Stimulated activated CD4-positive, alpha-beta T cell treated with anti-CD3 and anti-CD28 coated beads, Interleukin-15, amount 100 ng/mL, for 1 hour (primary cell): ENCODE measurements at places on chromosomes 2 and 18.

GRCh38 chr2:190179754-190180312, 117.3 kb upstream of the MSTN start:
- DNase-seq = no peak

DNA sequence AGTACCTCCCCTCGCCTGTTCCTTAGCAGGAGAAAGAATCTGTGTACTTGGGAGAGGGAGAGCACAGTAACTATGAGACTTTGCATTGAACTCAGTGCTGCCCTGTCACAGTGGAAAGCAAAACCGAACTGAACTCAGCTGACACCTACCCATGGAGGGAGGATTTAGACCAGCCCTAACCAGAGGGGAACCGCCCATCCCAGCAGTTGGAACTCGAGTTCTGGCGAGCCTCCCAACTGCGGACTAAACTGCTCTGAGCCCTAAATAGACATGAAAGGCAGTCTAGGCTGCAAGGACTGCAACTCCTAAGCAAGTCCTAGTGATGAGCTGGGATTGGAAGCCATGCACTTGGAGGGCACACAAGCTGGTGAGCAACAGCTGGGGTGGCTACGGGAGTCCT, 110.4 kb downstream of the GRB14 start:
- DNase-seq = no peak

DNA sequence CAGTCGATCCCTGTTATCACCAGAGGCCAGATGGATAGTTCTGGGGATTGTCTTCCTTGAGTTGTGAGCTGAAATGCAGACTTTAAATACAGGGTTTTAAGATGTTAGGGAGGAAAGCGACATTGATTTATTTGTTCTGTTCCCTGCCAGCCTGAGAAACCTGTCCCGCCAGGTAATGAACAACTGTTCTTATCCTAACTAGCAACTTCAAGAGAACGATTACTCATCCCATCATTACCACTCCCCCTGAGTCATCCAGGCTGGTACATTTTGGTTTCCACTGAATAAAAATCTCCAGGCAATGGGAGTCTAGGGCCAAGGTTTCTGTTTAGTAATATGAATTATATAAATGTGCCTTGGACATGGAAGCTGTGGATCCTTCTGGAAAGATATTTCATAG, 131.2 kb downstream of the LYPD6B start:
- no peak for DNase-seq

DNA sequence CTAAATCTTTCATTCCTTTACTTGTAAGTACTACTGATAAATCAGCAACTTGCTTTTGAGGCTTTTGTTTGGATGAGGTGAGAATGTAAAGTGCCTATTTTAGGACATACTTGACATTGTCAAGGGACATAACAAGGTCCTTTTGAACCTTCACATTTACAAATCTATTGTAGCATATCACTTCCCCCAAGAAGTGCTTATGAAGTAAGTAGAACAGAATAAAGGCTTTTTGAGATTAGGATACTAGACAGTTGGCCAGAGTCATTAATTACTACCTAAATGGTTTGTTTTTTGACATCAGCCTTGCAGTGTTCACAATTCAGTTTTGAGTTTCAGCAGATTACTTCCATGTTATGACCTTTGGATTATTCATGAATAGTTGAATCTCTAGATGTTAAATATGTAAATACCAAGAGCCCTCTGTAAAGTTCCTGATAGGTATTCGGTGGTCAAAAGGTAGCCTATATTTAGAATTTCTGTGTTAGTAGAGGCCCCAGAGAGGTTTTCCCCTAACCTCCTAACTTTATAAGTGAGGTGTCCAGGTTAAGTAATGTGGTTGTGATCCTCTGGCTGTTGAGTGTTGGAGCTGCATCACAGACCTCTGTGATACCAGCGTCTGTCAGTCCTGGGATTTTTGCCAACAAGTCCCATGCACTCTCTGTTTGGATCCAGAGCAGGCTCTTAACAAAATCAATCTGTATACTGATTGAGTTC, 67.2 kb downstream of the LCLAT1 start:
- DNase-seq = no peak

GRCh38 chr2:54634564-54635511, 88.6 kb upstream of the EML6 start:
- no peak for DNase-seq

GRCh38 chr18:24497031-24497754, 36.8 kb downstream of the HRH4 start:
- no peak for DNase-seq

- DNase-seq = no peak
Observed at GRCh38 chr2:3242747-3243369, 134.8 kb downstream of the EIPR1 start.

DNA sequence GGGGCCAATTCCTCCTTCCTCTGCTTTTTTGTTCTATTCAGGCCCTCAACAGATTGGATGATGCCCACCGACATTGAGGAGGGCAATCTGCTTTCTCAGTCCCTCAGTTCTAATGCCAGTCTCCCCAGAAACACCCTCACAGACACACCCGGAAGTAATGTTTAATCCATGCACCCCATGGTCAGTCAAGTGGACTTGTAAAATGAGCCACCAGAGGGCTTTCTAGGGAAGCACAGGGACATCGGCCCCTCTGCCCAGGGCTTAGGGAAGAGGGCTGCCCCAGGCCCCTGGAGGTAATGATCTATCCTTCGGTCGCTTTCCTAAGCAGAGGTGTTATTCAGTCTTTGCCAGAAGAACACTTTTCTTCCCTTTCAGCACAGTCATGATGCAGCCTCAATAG, 107.4 kb downstream of the PDCL3 start:
- DNase-seq = no peak

GRCh38 chr2:54247115-54247514, 8.9 kb downstream of the TSPYL6 start:
- DNase-seq = no peak

DNA sequence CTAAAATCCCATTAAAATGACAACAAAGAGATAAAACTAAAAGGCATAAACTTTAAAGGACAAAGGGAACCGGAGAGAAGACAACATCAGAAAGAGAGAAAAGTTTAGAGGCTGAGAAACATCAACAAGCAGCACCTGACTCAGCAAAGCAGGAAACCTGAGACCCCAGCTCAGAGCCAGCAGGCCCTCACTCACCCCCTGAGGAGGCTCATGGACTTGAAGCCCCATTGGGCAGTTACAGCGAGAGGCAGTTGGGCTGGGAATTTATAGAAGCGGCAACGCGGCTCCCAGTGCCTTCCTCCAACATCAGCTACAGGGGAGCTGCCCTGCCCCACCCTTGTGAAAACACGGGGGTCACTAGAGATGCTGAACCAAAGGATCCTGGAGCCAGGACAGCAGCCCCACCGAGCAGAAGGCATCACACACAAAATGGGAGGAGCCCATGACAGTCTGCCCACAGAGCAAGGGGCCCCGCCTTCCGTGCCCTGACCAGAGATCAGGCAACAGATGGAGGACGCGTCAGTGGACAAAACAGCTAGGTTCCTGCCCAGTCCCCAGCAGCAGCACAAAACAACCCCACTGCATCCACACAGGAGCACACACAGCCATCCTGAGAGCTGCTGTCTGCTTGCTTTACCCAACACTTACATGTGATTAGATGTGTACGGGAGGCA, 52.7 kb downstream of the CMPK2 start:
- DNase-seq = no peak

DNA sequence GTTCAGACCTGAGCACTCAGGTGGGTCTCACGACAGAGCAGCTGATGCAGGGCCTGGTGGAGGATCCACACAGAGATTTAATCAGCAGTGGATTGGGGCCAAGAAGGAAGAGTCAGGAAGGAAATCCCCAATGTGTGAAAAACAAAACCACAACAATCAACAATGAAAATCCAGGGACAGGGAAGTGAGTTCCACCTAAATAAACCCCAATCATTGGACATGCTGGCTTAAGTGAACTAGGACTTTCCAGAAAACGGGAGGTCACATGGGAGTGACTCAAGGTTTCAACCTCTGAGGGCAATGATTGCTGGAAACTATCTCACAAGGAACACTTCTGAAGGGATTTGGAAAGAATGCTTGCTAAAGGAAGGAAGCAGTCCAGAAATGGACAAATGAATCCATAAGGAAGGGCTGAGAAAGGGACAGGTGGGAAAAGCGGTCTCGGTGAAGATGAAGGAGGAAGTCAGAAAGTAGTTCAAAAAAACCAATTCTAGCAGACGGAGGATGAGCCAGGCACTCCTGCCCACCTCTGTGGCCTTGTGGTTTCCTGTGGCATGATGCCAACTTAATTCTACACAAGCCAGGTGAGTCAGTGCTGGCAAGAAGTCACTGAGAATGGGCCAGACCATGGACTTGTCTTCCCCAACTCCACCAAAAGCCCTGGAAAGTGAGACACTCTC, 15.4 kb upstream of the XDH start:
- no peak for DNase-seq

- DNase-seq = no peak
Observed at GRCh38 chr18:54774423-54774822, 53.9 kb upstream of the RAB27B start.

GRCh38 chr2:177543007-177543760, 150.6 kb downstream of the AGPS start:
- DNase-seq = no peak

DNA sequence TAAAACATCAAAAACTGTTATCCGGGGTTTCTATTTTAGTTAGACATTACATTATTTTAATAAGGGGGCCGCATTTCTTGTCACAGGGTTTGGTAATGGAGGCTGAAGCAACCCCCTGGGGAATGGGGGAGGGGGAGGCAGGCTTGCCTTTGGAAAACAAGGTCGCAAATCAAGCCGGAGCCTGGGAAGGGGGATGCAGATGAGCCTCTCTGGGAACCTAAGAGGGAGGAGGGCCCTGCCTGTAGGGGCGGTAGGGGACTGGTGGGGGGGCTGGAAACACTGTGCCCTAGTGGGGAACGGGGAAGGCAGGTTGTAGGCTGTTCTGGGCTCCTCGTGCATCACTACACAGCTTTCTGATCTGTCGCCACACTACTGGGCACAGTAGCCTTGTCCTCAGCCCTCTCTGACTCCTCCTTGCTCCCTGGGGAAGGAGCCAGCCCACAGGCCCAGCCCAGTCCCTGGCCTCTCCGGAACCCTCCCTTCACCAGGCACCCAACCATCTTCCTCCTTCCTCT, 170.2 kb upstream of the SMAD2 start:
- DNase-seq = no peak

DNA sequence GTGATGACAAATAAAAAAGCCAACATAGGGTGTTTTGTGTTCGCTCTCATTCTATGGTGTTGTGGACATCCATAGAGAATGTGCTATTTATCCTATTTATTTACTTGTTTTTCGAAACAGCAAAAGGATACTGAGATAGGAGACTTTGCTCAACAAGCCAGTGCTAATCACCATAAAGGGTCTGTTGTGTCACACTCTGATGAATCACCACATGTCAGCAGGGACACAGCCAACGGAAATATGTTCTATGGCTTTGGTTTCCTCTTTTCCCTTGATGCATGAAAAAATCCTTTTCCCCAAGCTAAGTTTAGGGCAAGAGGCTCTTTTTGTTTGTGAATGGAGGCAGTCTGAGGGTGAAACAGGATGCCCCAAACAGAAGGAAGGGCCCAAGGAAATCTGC, 154.3 kb downstream of the RNF152 start:
- no peak for DNase-seq

DNA sequence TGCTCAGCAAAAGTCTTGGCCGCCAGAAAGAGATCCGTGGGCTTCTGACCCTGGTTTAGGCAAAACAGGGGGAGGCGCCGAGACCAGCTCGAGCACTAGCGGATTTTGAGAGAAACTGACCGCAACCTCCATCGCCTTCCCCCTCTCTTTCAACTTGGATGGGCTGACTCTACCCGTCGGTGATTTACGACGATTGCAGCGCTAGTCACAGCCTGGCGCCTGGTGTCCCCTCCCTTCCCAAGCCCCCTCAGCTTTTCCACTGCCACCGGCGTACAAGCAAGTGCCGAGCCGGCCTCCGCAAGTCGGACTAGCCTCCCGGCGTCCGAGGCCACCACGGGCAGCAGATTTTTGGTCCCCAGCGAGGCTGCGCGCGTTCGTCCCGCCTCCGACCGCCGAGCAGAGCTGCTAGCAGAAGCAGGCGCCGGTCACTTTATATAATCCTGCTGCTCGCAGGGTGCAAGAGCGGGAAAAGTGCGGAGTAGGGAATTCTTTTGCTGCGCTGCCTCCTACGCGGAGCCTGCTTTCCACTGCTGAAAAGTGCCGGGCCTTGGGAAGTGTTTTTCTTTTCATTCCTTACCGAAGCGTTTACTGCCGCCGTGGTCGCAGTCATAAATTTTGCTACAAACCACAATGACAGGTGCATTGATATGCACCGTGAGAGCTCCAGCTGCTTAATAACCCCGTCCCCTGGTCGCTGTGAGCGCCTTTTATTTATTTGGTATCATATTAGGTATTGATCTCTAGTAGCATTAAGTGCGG, 7.7 kb downstream of the HOXD3 start:
- DNase-seq = no peak

- no peak for DNase-seq
Observed at GRCh38 chr2:240155745-240156390, 15.4 kb upstream of the OTOS start.

GRCh38 chr2:9939587-9940485, 11.7 kb upstream of the GRHL1 start:
- no peak for DNase-seq

- DNase-seq = no peak
Observed at GRCh38 chr2:40096360-40096759, 317.3 kb upstream of the THUMPD2 start.

DNA sequence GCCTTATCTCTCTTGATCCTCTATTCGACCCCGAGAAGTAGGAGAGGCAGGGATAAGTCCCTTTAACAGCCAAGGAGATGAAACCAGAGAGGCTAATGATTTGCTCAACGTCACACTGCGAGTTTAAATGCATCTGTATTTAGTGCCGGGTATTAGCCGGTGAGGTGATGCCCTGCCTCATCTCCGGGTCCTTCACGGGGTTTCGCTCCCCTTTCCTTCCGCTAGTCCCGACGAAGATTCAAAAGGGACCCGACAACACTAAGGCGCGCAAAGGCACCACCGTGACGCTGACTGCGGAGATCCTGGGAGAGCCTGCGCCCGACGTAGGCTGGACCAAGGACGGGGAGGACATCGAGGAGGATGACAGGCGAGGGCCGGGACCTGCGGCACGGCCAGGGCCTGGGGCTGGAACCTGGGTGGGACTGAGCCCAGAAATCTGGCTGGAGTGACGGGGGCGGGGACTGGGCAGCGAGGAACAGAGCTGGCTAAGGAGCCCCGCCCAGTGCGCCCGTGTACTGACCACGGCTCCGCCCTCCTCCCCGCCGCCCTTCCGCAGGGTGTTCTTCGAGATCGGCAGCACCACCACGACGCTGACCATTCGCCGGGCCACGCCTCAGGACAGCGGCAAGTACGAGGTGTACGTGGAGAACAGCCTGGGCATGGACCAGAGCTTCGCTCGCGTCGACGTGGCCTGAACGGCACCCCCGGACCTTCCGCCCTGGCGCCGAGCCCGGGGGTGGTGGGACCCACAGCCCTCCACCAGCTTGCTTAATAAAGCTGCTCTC, 1.0 kb upstream of the GMPPA start:
- no peak for DNase-seq

DNA sequence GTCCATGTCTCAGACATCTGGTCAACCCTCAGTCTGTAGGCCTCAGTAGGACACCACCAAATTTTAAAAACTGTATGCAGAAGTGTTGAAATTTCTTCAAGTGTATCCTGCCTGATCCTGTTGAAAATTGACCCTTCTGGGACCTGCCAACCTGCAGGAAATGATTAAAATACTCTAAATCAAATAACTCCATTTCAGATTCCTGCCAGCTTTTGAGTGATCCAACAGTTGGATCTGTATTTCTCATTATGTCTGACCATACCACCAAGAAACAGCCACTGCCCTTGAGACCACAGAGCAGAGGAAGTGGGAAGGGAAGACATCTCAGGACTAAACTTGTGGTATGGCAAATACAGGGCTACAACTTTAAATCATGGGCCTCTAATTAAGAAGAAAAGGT, 113.4 kb downstream of the ANTXR1 start:
- no peak for DNase-seq
